SIG-M5 (cell line): ENCODE measurements at places on chromosomes 7 and 10.

DNA sequence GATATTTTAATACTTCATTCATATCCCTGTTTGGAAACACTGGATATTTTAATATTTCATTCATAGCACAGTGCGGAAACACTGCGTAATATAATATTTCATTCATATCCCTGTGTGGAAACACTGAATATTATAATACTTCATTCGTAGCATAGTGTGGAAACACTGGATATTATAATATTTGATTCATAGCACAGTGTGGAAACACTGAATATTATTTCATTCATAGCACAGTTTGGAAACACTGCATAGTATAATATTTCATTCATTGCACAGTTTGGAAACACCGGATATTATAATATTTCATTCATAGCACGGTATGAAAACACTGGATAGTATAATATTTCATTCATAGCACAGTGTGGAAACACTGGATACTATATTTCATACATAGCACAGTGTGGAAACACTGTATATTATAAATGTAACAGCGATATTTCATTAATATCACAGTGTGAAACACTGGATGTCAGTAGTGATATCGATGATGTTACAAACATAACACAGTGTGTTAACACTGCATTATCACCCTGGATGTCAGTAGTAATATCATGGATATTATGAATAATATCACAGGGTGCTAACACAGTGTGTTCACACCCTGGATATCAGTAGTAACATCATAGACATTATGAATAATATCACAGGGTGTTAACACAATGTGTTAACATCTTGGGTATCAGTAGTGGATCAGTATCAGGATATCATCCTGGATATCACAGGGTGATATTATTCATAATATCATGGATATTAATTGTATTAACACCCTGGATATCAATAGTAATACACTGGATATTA is 2.9 kb upstream of the TMEM225B start:
- DNase-seq: no peak

DNA sequence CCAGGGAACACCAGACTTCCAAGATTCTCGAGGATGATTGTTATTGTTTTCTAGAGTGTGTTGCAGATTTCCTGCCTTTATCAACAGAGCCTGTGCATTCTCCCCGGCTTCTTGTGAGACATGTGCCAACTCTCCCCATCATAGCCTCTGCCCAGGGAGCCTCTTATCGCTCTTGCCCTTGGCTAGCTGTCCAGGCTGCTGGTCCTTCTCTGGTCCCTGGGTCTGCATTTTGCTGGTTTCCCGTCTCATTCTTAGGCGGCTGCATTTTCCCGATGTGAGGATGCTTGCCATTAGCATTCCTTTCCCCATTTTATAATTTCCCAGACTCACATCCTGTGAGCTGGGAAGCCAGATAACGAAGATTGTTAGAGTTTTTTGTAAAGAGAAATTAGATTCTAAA is 15.2 kb downstream of the SLC13A4 start:
- DNase-seq: no peak

- no peak for DNase-seq
These were observed 22.2 kb downstream of the TMEM209 start for GRCh38 chr7:130182990-130183389.

GRCh38 chr7:20395511-20395910 is 64.8 kb downstream of the ITGB8 start:
- DNase-seq: no peak

- DNase-seq: no peak
These were observed 34.9 kb downstream of the LDB3 start for GRCh38 chr10:86703176-86703575.

GRCh38 chr10:61284222-61284890 is 168.8 kb downstream of the TMEM26 start:
- DNase-seq: no peak

GRCh38 chr10:99370993-99371392 is 41.8 kb downstream of the CNNM1 start:
- DNase-seq: no peak

- no peak for DNase-seq
These were observed 13.1 kb downstream of the PHTF2 start for GRCh38 chr7:77811516-77812289.

GRCh38 chr10:22683140-22683389 is 31.3 kb downstream of the PIP4K2A start:
- no peak for DNase-seq

- no peak for DNase-seq
These were observed 19.5 kb downstream of the MYH16 start for GRCh38 chr7:99292127-99292526.

DNA sequence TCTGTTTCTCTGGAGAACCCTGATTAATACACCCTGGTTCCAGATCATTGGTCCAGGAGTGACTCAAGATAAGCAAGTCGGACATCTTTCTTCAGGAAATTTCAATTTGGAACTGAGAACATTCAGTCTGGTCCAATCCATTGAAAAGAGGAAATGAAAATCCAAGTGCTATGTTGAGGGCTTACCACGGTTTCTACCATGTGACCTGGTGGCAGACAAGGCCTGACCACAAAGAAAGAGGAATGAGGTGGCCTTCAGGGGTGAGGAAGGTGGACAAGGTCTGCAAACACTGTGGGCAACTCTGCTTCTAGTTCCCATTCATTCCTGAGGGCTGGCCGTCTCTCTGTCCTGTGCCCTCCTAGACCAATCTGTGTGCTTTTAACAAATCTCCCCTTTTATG is 149.2 kb upstream of the GHITM start:
- no peak for DNase-seq

DNA sequence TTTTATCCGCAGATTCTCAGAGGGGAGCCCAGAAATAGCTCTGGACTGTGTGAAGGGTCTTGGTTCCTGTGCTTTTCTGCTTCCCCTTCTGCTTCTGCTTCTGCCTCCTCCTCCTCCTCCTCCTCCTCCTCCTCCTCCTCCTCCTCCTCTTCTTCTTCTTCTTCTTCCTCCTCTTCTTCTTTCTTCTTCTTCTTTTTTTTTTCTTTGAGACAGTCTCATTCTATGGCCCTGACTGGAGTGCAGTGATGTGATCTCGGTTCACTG is 11.6 kb downstream of the PDZD7 start:
- DNase-seq: no peak

DNA sequence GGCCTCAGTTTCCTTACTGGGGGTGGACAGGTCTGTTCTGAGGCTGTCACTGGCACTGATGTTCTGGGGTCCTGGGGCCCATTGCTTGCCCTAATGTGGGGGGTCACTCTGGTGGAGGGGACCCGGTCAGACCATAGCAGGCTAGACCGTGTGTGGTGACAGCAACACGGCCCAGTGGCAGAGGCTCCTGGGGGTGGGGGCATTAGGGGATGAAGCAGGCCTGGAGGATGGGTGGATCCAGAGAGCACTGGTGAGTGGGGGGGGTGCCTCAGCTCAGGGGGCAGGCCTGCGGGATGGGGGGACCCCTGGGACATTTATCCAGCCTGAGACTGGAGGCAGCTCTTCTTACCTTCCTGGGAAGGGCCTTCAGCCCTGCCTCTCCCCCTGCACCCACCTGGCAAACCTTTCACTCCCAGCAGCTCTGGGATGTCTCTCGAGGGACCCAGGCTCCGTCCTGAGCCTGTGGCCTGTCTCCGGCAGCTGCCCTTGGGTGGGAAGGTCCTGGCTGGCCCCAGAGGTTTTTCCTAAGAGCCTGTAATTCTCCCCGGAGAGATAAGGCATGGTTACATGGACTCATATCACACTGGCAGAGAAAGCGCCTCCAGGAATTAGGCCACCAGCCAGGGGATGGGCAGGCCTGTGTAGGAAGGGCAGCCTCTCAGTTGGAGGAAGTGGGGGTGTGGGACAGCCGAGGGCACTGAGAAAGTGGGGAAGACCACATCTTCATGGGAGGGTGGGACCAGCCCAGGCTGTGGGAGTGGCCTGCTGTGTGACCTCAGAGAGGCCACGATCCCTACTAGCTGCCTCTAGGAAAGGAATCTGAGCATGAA is 147.7 kb downstream of the UBE2H start:
- DNase-seq: no peak

DNA sequence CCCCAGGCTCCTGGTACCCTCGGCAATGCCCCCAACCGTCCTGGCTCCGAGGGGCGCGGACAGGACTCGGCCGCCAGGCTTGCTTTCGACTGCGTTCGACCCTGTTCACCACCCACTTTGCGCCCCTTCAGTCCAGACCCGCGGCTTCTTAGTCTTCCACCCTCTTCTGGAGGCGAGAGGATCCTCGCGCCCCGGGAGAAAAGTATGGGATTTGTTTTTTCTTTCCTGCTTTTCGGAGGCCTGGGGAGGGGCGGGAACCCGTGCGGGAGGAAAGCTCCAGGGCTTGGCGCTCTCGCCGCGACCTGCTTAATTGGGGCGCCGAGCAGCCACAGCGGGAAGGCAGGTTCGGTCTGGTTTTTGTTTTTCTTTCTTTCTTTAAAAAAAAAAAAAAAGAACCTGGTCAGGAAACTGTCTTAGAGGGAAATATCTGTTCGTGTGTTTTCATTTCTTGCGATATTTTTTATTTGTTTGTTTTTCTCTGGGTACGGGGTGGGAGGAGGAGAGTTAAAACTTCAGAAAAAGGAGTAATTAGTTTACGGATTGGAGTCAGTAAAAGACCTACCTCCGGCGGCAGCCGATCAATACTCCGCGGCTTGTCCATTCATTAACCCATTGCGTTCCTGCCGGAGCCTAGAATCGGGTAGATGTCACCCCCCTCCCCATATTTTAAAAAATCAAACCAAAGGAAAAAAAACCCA is 1.6 kb downstream of the EMX2 start:
- no peak for DNase-seq
